ENCODE measurements at places on chromosomes 13 and 19.

DNA sequence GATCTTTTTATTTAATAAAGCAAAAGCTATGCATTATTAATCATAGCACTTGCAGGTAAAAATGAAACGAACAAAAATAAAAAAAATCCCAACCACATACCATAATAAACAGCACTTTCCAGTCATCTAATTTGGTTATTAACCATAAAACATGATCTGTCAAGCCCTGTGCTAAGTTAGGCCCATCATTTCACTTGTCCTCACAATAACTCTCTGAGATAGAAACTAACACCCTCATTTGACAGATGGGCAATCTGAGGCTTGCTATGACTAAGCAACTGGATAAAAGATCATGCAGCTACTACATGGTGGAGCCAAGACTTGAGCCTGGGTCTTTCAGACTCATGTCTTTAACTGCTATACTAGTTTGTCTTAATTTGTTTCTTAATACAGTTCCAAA is 21.8 kb downstream of the PROSER1 start:
- DNase-seq: no peak

GRCh38 chr19:33785795-33786194 is 10.9 kb upstream of the KCTD15 start:
- no peak for DNase-seq

GRCh38 chr19:16433986-16434385 is 37.8 kb downstream of the EPS15L1 start:
- no peak for DNase-seq

DNA sequence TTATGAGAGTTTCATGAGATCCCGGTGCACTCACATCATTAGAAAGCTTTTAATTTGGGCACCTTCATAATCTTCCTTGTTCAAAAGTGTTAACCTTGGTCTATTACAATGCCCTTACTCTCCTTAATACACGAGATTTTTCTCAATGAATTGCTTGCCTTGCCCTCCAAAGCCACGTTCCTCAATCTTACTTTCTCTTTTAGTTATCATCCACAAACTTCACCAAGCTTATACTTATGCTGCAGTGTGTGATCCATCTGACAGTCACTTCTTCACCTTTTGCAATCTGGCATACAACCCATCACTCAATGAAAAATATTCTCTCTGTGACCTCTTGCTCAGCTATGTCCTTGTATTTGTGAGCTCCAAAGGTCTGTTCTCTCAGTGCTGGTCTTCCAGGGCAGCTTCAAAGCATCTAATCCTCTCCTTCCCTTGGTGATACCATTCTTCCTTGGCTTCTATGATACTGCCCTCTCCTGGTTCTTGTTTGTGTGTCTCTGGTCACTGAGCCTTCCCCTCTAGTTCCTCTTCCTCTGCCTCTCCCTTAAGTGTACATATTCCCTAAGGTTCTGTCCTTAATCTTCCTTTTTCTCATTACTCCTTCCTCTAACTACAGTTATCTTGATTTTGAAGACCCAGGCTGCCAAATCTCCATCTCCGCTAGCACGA is 202.2 kb upstream of the STARD13 start:
- DNase-seq: no peak
